ENCODE measurements at places on chromosomes 6 and 20.

DNA sequence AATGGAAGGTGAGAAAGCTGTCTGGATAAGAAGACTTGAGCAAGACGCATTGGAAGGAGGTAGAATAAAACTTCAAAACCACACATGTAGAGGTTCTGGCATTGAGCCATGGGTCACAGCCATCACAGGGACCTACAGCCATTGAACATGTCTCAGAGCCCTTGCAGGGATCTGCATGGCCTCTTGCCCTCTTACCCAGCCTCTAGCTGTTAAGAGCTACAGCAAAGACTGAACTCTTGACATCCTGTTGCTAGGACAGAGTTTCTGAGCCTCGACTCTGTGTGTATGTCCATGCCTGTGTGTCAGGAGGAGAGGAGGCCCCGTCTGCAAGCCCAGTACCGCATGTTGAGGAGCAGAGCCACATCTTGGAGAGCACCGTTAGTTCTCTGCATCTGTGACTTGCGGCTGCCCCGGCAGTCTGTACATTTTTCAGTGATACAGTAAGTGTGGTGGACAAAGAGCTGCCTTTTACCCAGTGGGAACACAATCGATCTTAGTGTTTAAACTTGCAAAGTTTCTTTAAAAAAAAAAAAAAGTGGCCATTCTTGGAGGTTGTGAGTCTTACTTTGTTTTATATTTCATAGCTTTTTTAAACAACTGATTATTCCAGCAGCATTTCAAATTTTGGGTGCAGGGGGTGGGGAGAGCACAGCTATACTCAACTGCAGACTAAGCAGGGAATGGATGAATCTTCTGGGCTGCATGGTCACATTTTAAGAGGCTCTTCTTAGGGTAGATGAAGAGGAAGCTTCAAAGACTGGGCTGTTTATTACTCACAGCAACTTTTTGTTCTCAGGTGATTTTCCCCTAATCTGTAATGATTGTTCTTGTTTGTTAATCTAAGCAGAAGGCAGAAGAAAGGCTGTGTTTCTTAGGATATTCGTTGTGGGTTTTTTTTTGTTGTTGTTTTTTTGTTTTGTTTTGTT, 88.5 kb downstream of the TBC1D7 start:
- DNase-seq: no peak

DNA sequence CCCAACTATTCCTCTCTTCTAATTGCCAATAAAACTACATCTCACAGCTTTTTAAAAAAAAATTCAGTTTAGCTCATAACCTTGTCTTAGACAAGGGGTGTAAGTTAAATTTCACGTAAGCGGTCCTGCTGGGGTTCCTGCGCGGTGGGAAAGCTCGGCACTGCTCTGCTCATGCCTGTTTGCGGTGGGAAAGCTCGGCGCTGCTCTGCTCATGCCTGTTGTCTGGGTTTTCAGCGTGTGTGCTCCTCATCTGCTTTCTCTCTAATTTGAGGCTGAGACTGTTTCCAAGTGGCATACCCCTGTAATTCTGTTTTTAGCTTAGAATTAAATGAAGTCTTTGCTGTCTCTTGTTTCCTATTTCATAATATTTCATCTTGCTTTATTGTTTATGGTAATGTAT, 18.6 kb downstream of the ARID1B start:
- no peak for DNase-seq

- no peak for DNase-seq
Measured at GRCh38 chr20:41347523-41348429, 7.2 kb downstream of the LPIN3 start.

GRCh38 chr20:38255393-38255792, 5.1 kb downstream of the KIAA1755 start:
- DNase-seq: no peak
